EL (cell line): ENCODE measurements at places on chromosomes 5 and 9.

GRCh38 chr5:118557251-118557661 is 431.1 kb downstream of the DTWD2 start:
- DNase-seq = no peak

GRCh38 chr9:33426843-33427293 is 20.5 kb downstream of the AQP3 start:
- DNase-seq = no peak

DNA sequence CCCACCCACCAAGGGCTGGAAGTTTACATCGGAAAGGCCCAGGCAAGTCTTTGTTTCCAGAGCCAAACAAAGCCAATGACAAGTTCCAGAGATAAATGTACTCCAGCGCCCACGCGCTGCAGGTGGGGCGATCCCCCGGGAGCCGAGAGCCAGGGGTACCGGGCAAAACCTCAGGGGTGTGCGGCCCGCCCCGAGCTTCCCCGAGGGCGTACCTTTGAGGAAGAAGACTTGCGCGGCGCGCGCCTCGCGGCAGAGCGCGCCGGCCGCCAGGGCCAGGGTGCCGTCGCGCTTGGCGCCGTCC is 671 bp downstream of the DUSP1 start:
- no peak for DNase-seq

DNA sequence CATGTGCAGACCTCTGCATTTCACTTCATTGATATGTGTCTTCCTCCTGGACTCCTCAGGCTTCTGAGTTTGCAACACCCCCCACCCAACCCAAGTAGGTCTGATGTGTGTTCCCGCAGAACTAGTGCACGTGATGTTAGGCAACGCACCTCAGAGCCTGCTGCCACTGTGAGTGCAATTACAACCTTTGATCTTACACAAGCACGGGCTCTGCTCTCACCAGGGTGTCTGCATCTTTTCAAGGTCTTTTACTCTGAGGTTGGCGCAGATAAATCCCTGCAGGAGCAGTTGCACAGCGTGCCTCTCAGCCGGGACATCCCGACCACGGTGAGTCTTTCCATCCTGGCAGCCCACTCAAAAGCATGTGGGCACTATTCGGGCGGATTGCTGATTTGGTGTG is 80.1 kb downstream of the EGFLAM start:
- no peak for DNase-seq
